ENCODE measurements at places on chromosomes 7 and 10.
A peak's percentile ranks its signal among the peaks of the same experiment; 100 is the strongest.

- DNase-seq, result no peak
These were observed 236.2 kb downstream of the DNAJB9 start for GRCh38 chr7:108805808-108806397.

- peak; percentile 69 for DNase-seq
These were observed 10.4 kb downstream of the CHST3 start for GRCh38 chr10:71974489-71975021.

DNA sequence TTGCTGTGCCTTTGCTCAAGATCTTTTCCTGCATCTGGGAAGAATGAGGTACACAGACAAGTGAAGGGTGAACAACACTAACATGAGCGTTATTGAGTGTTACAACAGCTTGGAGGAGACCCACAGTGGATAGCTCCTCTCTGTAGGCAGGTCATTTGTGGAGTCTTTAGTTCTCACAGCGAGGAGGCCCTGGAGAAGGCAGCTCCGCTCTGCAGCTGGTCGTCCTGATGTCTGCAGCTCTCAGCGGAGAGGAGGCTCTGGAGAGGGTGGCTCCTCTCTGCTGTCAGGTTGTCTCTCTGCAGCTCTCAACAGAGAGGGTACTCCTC, 7.0 kb upstream of the DYNC2I1 start:
- DNase-seq, result no peak

GRCh38 chr7:26345202-26345601, 53.5 kb downstream of the SNX10 start:
- no peak for DNase-seq

GRCh38 chr7:11517853-11518252, 314.1 kb downstream of the THSD7A start:
- no peak for DNase-seq

GRCh38 chr10:119973281-119973680, 80.8 kb downstream of the SEC23IP start:
- DNase-seq, result no peak

GRCh38 chr10:119348516-119349240, 141.3 kb downstream of the GRK5 start:
- no peak for DNase-seq

GRCh38 chr10:73925539-73925938, 14.6 kb downstream of the PLAU start:
- DNase-seq, result no peak

GRCh38 chr7:99000904-99001465, 122.7 kb downstream of the TRRAP start:
- no peak for DNase-seq

- DNase-seq, result no peak
These were observed 19.2 kb downstream of the ELFN1 start for GRCh38 chr7:1689311-1689710.

GRCh38 chr10:113498997-113499396, 53.9 kb upstream of the HABP2 start:
- DNase-seq, result no peak

DNA sequence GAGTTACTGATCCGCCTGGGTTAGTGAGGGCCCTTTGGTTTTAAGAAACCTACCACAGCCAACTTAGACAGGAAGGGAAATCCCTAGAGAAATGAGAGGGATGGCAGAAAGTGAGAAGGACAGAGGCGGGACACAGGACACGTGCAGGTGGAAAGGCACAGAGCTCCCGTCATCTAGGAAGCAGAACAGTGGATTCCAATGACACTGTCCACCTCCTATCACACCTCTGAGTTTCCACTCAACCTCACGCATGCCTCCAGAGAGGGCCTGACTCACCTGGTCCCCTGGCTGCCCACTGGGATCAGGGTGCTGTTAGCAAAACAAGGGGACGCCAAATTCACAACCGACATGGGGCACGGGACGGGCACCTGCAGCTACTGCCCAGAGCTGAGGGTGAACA, 26.3 kb downstream of the CPXM2 start:
- no peak for DNase-seq
